ENCODE measurements at places on chromosomes 2 and 18.

DNA sequence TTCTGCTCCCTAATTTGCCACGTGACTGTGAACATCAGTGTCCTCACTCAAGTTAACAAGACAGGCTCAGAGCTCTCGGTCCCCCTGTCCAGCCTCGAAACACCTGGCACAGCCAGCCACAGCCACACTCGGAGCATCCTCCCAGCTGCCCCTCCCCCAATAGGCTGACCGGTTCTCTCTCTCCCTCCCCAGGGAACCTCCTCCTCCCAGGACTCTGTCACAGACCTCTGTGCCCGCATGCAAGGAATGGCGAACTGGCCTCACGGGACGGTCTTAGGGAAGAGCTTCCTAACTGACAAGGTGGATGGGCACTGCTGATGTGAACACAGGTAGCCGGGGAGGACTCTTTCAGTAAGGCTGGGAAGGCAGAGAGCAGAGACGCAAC, 18.8 kb downstream of the CYP26B1 start:
- peak; percentile 31 for DNase-seq

- no peak for DNase-seq
Observed at GRCh38 chr2:100522430-100522829, 40.4 kb upstream of the PDCL3 start.

GRCh38 chr2:165305391-165306096, 66.3 kb downstream of the SCN2A start:
- DNase-seq: no peak

DNA sequence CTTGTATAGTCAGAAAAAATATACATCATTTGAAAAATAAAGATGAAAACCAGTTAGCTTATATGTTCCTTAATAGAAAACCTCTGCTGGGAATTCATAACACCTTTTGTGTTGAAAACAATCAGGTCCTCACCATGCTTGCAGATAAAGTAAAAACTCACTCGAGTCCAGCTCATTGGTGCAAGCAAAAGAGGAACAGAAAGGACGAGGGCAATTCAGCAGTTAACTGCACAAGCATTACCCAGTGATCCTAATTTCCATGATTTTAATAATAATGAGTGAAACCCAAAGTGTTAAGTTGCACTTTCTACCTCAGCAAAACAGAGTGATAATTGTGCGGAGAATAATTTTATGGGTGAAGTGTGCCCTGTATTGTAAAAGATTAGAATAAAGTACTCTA, 839.9 kb downstream of the BCL11A start:
- DNase-seq: no peak

DNA sequence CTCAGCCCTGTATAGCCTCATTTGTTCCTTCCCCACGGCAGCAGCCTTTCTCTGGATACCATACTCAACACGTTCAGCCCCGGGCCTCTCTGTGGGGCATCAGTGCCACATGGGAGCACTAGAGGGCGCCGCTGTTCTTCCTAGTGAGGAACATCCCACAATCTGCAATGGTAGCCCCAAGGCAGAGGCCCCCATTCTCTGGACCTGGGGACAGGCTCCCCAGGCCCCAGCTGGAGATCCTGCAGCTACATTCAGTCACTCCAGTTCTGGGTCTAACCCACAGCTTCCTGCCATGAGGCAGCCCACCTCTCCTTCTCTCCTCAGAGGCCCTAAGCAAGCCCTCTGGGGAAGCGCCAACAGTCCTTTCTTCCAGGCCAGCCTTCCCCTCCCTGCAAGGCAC, 14.2 kb upstream of the SFXN5 start:
- peak; percentile 86 for DNase-seq

DNA sequence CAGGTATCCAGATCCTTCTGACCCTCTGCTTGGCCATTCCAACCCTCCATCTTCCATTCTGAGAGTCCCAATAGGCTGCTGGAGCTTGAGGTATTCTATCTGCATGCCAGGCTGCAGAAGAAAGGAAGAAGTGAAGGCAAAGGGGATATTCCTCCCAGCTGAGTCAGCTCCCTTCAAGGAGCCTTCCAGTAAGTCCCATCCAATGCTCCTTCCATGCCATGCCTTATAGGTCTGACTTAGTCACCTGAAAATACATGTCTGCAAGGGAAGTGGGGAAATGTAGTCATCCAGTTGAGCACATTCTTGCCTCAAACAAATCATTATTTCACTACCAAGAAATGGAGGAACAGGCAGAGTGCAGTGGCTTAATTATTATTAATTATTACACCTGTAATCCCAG, 464.6 kb downstream of the CNTNAP5 start:
- DNase-seq: no peak

DNA sequence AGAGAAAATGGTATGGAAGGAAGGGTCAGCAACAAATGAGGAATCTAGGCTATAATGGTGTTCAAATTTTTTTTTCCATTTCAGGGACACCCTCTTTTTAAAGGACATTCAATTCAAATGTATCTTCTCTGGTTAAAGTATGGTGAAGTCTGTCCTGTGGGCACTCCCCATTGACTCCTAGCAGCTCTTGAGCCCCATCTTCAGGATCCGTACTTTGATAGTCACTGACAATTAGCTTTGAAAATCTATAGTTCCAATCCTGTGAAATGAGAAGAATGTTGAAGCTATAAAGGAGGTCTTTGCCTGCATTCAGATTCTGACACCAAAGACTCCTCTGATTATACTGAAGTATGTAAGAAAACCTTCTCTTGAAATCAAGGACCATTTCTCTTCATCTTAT, 43.3 kb downstream of the KCNH7 start:
- DNase-seq: no peak

GRCh38 chr2:109637749-109638570, 23.8 kb downstream of the SOWAHC start:
- DNase-seq: no peak

- no peak for DNase-seq
Observed at GRCh38 chr2:229675569-229675968, 38.8 kb downstream of the DNER start.

GRCh38 chr2:53234548-53234903, 533.1 kb upstream of the CHAC2 start:
- no peak for DNase-seq

GRCh38 chr2:144235050-144235449, 284.9 kb downstream of the ZEB2 start:
- DNase-seq: no peak

- DNase-seq: no peak
Observed at GRCh38 chr18:79805211-79805887, 7.6 kb downstream of the KCNG2 start.

- DNase-seq: no peak
Observed at GRCh38 chr2:42806786-42807185, 14.4 kb upstream of the HAAO start.

- DNase-seq: no peak
Observed at GRCh38 chr2:215428060-215428910, 7.6 kb downstream of the FN1 start.

GRCh38 chr2:148914463-148914862, 39.4 kb downstream of the KIF5C start:
- DNase-seq: no peak

GRCh38 chr2:191038741-191039140, 24.8 kb upstream of the STAT1 start:
- no peak for DNase-seq

GRCh38 chr2:60629801-60630385, 76.4 kb upstream of the BCL11A start:
- DNase-seq: no peak

DNA sequence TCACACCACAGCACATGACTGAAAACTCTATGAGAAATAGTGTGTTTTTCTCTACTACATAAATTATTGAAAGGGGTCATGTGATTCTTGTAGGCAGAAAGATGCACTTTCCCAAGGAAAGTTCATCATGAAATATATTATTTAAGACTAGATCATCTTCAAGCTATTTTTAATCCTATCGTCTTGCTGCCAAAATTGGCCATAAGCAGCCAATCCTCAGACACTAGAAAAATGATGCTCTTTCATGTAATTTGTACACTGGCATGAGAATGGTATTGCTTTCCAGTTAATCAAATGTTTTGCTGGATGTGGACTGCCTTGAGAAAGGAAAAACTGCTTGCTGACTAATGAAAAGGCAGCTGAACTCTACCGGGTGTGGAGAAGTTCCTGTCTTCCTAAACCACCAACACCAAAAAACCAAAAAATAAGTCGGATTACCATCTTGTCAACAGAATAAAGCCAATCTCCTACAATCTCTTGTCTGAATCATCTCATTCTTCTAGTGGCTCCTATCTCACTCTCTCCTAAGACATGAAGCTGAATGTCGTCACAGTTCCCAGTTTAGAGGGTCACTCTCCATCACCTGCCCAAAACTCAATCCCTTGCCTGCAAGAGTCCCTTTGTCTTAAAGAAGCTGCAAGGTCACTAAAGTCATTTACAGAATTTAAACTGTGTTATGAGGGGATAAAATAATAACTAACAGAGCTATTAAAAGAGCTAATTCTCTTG, 5.3 kb downstream of the BCL2 start:
- no peak for DNase-seq

DNA sequence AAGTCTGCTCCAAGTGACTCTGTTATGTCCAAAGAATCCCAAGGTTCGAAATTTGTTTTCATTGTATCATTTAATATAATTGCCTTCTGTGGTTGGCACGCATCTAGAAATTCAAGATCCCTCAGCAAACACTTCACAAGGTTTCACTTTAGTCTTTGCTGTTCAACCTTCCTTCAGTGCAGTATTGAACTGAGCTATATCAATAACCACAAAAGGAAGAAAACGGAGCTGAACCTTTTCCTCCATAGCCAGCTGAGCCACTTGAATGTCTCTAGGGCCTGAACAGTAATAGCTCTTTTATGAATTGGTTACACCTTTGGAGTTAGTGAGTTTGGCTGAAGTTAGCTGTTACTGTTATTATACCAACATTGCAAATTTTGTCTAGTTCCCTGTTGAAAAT, 357.7 kb upstream of the HNRNPA3 start:
- no peak for DNase-seq

DNA sequence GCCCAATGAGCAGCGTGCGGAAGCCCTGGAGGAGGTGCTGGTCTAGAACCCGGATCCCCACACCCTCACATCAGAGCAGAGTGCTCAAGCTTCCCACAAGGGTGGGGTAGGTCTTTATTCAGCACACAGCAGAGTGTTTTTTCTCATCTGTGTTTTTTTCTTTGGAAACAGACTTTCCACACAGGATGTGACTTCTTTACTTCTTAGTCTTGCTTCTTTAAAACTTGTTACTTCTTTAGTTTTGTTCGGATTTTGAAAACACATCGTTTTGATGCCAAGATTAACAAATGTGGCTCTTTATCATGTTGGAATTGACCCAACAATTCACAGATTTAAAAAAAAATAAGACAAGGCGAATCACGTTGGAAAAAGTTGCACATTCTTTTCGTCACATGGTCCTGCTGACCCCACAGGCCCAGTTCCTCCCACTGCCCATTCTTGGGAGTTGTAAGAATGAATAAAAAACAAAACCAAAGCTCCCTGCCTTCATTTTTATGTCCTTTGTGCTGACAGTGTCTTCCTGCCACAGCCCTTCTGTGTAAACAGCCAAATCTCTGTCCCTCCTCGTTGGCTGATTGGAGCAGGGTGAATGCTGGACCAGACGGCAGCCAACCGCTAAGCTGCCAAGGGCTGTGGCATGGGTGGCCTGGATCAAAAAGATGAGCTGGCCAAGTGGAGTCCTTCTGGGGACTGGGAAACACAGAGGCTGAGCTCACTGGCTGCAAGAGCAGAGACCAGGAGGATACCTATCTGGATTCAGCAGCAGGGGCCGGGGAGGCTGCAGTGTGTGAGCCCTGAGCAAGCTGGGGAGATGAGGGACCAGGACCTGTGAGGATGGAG, 81.6 kb downstream of the TWIST2 start:
- DNase-seq: peak; percentile 23

GRCh38 chr2:216909541-216910210, 49.8 kb upstream of the TNP1 start:
- DNase-seq: no peak

DNA sequence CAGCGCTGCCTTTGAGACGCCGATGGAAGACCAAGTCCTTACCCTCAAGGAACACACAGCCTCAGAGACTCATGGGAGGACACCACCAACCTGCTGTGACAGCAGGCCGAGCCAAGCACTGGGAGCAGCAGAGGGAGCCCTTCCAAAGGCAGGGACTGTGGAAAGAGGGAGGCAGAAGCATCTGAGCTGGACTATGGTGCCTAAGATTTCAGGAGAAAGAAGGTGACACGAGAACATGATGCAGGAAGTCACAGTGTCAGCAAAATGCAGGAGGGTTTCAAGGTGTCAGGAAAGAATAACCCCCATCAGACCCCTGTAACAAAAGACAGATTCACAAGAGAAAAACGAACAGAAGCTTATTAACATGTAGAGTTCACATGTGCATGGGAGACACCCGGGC, 24.2 kb upstream of the COX7A2L start:
- DNase-seq: no peak

GRCh38 chr2:237978058-237978712, 11.4 kb downstream of the UBE2F start:
- DNase-seq: no peak

GRCh38 chr2:152811916-152812315, 93.5 kb downstream of the ARL6IP6 start:
- DNase-seq: no peak

- DNase-seq: no peak
Observed at GRCh38 chr2:23073671-23074070, 311.3 kb upstream of the KLHL29 start.

DNA sequence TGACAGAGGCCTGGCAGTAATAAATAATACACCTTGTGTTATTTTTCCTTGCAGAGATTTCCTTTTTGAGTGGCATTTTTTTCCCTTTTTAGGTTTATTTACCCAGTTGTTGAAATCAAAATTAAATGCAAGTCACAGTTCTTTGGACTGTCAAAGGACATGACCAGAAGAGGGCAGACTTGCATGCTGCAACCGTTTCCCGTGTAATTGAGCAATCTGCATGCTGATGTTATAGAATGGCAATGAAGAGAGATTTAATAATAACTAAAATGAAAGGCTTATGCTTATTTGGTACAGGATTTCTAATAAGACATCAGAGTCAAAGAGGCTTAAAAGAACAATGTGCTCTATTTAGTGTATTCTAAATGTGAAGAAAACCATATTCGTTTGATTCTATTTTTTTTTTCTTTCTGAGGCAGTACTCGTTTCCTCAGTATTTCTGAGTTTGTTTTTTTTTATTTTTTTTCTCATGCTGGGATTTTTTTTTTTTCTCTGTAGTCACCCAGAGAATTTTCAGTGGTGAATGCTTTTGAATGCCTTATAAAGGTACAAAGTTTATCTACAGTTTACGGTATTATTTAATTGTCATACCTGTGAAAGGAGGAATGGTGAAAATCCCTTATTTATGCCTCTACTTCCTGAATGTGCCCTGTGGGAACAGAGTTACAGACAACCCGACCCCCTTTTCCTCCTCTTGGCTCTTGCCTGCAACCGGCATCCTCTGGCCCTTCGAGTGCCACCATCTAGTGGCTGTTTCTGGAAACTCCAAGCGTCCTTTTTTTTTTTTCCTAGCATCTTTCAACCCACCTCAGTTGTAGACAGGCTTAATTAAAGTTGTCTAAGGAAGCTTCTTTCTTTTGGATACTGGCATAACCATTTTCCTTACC, 368.5 kb downstream of the LRRTM1 start:
- DNase-seq: no peak

- DNase-seq: no peak
Observed at GRCh38 chr2:52178845-52179244, 1146.9 kb upstream of the NRXN1 start.

Measured in CD4-positive, alpha-beta T cell (primary cell).